ENCODE measurements at places on chromosomes 13 and 19. TPM values are rescaled to one million over a fixed set of nuclear protein-coding genes. Genes with fewer than 3 reads are reported as not detected.

GRCh38 chr13:93721483-93721882, 494.9 kb downstream of the GPC6 start:
- DNase-seq = no peak

DNA sequence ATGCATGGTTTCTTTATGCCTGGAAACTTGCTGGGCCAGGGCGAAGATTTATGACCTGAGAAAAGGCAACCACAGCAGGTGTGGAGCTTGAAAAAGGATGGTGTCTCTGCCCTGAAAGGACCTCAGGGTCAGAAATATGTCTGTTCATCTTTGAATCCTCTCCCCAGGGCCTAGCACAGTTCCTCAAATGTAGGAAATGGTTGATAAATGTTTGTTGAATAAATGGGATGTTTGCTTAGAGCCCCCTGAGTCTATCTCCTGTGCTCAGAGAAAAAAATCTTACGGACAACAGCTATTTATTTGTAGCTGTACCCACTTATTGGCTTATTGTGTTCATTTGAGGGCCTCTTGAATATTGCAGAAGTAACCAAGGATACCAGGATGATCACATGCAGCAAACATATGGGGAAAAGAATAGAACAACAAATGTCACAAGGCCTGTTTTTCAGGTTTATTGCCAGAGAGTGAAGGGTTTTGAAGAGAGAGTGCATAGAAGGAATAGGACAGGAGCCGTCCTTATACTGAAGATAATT, 114.5 kb downstream of the KLF5 start:
- DNase-seq = no peak

DNA sequence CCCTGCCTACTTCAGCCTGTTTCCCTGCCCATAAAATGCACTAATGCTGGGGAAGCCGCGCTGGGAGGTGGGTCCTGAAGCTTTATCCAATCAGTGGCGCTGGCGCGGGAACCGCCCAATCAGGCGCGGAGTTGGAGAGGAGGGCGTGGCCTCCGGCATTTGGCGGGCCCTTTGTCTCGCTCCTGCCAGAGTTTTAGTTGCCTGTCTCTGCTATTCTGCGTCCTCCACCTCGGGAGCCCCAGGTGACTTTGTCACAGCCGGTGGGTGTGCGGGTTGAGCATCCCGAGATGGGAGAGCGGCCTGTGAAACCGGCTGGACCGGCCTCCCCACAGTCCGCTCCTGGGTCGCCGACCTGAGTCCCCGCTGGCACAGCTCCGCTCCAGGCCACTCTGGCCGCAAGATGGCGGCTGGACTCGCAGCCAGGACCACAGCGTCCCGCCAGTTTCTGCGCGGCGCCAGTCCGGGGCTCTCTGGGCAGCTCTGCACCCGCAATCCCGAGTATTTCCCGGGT, 30.7 kb upstream of the ZNF429 start:
- DNase-seq = no peak

GRCh38 chr19:1767464-1767933, 14.2 kb downstream of the ONECUT3 start:
- DNase-seq = peak; percentile 43

DNA sequence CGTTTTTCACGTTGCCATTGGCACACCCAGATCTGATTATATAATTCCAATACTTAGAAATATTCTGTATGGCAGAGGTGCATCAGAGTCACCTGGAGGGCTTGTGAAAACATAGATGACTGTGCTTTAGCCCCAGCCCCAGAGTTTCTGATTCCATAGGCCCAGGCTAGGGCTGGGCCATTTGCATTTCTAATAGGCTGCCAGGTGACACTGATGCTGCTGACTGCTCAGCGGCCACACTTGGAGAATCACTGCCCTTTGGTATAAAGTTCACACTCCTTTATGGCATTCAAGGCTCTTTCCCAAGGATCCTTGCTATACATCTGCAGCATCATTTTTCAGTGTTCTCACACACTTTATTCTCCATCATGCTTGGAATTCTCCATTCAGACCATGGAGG, 137.1 kb downstream of the AKAP11 start:
- DNase-seq = no peak

DNA sequence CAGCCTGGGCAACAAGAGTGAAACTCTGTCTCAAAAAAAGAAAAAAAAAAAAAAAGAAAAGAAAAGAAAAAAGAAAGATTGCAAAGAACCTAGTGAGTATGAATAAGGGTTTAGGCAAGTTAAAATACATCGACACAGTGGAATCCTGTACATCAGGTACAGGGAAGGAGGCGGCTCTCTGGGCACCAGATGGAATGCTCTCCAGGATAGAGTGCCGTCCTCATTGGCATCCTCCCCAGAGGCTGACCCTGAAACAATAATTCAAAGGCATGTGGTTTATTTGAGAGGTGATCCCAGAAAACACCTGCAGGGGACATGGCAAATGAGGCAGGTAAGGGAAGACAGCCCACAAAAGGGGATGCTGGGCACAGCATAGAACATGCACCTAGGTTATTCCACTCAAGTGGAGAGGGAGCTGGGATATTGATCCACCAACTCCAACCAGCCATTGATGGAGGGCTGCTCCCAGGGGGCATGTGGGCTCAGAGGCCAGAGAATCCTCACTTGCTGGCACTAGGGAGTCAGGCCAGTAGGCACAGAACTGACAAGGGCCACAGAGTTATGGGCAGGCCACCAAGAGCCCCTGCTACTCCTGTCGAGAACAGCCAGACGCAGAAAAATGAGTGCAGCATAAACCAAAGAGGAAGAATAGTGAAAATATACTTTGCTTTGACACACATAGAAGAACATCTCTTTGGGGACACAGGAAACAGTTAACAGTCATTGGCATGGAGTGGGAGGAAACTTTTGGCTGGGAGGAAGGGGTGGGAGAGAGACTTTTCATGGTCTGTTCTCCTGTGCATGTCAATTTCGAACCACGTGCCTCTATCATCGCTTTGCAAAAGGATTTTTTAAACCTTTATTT, 4.2 kb downstream of the TSPAN16 start:
- DNase-seq = no peak

DNA sequence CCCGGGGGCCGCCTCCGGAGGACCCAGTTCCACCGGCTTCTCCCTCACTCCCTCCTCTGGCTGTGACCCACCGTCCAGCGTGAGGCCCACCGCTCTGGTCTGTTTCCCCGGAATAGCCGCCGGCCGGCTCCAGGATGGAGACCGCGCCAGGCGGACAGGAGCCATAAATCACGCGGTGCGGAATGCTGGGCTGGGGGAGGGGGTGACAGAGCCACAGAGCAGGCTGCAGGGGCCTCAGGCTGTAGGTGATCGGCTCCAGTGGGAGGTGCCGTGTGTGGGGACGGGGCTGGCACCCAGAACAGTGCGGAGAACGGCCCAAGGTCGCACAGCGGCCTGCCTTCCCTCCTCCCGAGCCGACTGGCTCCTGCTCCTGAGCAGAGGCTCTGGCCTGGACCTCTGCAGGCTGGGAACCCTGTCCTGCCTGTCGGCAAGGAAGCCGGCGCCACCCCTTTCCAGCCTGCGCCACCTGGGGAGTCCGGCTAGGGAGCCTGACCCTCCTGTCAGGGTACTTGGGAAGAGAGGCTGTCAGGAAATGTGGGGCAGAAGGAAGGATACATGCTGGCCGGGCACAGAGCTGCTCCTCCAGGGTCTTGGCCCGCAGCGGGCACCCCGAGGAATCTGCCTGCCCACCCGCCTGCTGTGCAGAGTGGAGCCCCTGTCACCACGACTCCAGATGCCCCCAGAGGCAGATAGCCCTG, 8.3 kb downstream of the PIAS4 start:
- DNase-seq = no peak

- no peak for DNase-seq
Observed at GRCh38 chr13:92407858-92408257, 818.7 kb upstream of the GPC6 start.

The C19orf44 gene
- total RNA-seq = 2.2 TPM

The C1QTNF9 gene
- total RNA-seq = not detected
